ENCODE measurements at places on chromosomes 1 and 21.

DNA sequence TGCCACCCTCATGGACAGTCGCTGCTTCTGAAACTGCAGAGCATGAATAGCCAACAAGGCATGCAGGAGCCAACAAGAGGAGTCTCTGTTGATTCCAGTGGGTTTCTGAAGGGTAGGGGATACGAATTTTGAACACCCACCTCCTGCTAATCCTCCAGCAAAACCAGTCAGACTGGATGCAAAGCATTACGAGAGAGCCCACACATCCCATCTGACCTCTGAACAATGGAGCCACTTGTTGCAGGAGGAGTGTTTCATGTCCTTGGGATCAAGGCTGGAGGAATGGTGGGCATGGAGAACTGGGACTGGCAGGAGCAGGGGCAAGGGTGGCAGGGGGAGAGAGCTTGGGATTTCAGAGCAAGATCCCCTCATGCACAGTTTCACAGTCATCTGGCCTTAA lies 1.6 kb downstream of the VTCN1 start:
- no peak for DNase-seq

DNA sequence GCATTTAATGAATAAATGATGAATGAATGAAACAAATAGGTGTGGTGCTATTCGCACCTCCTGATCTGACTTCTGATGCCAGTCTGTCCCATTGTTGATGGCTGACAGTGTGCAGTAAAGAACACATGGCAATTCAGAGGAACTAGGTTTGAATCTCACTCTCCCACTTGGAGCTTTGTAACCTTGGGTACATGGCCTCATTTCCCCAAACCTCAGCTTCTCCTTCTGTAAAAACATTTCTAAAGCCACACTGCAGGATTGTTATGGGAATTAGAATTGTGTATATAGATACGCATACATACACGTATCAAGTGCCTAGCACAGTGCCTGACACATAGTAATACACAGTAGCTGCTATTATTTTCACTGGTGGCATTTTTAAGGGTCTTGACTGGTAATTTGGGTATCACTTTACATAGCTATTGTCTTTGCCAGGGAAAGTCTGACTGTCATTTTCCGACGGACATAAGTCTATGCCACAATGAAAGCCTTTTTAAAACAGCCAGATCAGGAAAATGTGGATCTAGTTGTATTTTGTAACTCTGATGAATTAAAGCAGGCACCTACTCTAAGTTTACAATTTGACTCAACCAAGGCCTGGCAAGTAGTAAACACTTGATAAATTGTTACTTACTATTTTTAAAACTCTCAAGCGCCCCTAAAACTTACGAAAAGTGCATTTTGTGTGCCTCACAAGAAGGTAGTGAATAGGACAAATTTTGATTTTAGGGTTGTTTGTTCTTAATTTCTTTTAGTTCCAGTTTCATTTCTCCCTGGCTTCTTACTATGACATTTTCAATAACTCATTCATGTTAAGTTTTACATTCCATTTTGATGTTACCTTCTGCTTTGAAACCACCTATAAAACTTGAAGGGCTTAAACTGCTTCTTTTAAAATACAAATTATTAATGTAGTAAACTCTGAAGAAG lies 164.4 kb downstream of the SDCCAG8 start:
- no peak for DNase-seq

DNA sequence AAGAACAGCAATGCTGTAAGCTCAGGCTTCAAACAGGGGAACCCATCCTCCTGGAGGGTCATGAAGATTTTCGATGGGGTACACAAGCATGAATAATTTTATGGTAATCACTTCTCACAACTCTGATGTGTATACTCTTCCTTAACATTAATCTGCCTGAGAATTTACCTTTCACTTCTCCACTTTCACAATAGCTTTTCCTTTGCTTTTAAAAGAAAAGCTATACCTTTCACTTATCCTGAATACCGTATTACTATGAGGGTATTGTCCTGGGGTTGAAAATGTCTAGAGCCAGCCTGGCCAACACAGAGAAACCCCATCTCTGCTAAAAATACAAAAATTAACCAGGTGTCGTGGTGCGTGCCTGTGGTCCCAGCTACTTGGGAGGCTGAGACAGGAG lies 12.7 kb upstream of the ZYG11B start:
- no peak for DNase-seq

GRCh38 chr1:203085528-203086406 lies at the start of gene MYOG:
TSS of gene MYOG (minus strand) at chr1:203086012. CDS start at chr1:203085961, 51 bp downstream.
- no peak for DNase-seq

- no peak for DNase-seq
Measured at GRCh38 chr1:38885092-38885491, 3.7 kb upstream of the GJA9 start.

- no peak for DNase-seq
Measured at GRCh38 chr21:44730951-44731579, 19.7 kb upstream of the TSPEAR start.
